ENCODE measurements at places on chromosomes 1 and 21. TPM values are rescaled to one million over a fixed set of nuclear protein-coding genes. Genes with fewer than 3 reads are reported as not detected.
A peak's percentile ranks its signal among the peaks of the same experiment; 100 is the strongest.

- DNase-seq: no peak
Measured at GRCh38 chr1:14259191-14259757, 339.2 kb upstream of the KAZN start.

DNA sequence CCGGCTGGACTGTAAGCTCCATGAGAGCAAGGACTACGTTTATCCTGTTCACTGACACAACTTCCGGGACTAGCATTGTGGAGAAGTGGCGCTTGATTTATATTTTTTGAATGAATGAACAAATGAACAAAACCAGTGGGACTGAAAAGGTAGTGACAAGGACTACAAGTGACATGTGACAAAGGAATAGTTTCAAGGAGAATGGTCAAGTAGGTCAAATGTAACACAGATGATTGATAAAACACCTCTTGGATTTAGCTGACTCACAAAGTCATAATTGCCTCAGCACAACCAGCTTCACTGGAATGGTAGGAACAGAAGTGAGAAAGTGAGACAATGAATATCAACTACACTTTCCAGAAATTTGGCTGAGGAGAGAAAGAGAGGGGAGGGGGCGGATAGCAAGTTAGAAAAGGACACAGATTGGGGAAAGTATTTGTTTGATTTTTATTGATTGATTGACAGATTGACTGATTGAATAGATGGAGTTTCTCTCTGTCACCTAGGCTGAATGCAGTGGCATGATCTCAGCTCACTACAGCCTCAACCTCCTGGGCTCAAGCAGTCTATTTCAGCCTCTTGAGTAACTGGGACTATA, 14.2 kb downstream of the MTF1 start:
- DNase-seq: no peak

Gene C2CD4D
- total RNA-seq: 1.3 TPM

Gene SPRR5
- not detected for total RNA-seq

GRCh38 chr1:209560529-209560928, 23.0 kb upstream of the CAMK1G start:
- DNase-seq: no peak

DNA sequence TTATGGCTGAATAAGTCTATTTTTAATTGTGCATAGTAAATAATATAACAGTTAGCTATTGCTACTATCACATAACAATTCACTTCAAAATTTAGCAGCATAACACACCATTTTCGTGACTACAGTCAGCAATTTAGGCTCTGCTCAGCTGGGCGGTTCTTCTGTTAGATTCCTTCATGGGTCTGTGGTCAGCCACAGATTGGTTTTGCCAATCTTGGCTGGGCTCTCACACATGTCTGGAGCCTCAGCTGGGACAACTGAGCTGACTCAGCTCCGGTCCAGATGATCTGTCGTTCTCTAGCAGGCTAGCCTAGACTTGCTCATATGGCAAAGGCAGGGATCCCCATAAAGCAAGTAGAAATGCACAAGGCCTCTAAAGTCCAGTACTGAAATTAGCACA, 15.1 kb upstream of the CDC42BPA start:
- DNase-seq: no peak

Gene RNU1-4
- 1,043 TPM for total RNA-seq

DNA sequence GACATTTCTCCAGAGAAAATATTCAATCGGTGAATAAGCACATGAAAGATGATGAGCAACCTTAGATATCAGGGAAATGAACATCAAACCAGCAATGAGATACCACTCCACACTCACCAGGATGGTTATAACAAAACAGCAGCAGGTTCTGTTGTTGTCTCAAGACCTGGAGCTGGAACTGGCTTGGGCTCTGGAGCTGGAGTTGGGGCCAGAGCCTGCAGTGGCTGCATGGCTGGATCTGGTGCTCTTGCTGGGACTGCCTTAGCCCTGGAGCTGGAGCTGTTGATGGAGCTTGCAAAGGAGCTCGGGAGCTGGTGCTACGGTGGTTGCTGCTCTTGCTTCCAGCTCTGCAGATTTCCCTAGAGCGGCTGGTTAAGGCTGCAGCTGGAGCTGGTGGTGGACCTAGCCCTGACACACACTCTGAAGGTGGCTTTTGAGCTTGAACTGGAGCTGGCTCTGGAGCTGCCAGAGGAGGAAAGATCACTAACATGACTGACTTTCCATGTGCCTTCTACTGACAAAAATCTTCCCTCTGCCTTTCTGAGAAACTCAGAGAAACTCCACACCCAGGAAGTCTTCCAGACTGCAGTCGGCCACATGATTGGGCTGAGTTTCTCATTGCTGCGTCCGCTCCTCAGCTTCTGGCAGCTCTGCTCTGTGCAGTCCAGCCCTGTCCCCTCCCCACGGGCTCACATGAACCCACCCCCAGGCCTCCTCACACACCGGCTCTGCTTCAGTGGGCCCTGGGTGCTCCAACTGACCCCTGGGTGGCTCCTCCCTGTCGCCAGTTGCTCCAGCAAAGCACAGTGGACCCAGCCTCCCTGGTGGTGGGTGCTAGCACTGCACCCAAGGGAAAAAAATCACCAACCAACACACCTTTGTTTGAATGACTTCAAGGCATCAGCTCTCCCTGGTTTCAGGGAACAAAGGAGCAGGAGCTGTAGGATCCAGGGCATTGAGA, 139.1 kb upstream of the FMN2 start:
- DNase-seq: peak; percentile 2

Gene IFNLR1
- total RNA-seq: 4.8 TPM

Gene DAB1
- total RNA-seq: not detected

GRCh38 chr21:40636026-40636425, 210.9 kb downstream of the DSCAM start:
- DNase-seq: no peak

- DNase-seq: no peak
Measured at GRCh38 chr1:174990382-174990999, 9.3 kb upstream of the CACYBP start.

Gene CRABP2
- total RNA-seq: 0.78 TPM

Gene TCEA3
- 7.0 TPM for total RNA-seq
